ACHN (cell line): ENCODE measurements at places on chromosomes 2 and 18.
A peak's percentile ranks its signal among the peaks of the same experiment; 100 is the strongest.

- no peak for DNase-seq
Measured at GRCh38 chr2:38830526-38831159, 45.1 kb downstream of the DHX57 start.

- DNase-seq: no peak
Measured at GRCh38 chr2:108119492-108119891, 120.3 kb upstream of the SULT1C3 start.

GRCh38 chr2:206189691-206190090 lies 30.0 kb downstream of the EEF1B2 start:
- no peak for DNase-seq

DNA sequence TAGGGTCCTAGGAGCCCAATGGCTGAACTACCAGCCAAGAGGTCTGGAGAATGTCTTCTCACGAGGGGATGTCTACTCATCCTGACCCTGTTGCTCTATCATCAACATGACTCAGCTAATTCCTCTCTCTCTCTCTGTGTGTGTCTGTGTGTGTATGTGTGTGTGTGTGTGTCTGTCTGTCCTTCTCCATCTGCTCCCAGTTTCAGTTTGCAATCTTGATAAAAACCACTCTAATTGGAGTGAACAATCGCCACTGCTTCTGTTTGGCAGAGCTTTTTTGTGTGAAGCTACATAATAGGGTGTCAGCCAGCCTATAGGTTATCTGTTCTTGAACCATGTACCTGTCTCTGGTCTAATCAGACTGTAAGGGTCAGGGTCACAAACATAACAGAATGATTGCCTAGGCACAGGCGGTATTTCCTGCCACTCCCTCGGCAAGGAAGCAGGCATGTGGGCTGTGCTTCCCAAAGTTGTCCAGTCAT lies 219.8 kb downstream of the SH3BP4 start:
- peak; percentile 36 for DNase-seq
